HT1080 (cell line): ENCODE measurements at places on chromosomes 6 and 20.

DNA sequence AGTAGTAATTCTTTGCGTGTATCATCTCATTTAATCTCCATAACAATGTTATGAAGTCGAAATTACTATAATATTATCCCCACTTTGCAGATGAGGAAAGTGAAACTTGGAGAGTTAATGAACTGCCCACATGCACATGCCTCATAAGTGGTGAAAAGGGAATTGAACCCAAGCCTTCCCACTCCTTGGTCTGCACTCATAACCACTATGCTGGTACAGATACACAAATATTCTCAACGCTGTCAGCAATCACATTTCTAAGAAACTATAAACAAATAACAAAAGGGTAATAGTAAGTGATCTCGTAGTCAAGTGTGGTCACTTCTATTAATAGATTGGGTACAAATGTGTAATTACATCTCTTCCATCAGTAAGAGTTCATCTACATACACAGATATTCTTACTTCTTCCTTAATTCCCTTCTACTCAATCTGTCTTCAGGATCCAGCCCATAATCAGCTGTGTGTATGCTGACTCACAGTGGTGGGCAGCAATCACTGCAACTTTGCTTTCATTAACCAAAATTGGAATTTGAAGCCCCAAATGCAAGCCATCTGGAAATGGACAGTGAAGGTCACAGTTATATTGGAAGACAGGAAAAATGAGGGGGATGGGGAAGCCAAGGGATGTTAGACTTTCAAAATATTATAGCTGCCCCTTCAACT lies 6.6 kb downstream of the PRSS35 start:
- DNase-seq = peak; percentile 13

- no peak for DNase-seq
These were observed 15.4 kb upstream of the SLPI start for GRCh38 chr20:45269754-45270270.

DNA sequence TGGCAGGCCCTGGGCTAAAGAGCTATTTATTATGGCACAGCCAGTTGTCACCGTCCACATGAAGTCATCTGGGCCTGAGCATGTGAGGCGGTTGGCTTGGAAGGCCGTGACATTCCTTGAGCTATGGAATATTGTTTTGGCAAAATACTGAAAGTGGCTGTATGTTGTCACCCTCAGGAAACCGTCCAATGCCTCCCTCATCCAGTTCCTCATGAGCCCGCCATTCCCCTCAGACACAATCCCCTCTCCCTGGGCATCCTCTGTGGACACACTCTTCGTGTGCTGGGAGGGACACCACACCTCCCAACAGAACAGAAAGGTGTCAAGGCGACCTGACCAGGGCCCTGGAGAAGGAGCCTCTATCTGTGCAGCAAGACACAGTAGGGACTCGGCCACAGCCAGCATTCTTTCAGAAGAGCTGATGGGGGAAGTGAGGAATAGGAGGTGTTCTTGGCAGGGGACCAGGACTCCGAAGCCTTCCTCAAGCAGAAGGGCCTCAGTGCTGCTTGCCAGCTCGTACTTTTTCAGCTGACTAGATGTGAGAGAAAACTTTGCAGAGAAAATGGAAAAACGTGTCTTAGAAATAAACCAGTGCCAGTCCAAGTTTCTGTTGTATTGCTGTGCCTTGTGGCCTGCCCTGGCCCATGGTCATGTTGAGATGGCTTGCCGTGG lies 120.5 kb downstream of the SOD2 start:
- no peak for DNase-seq

- peak; percentile 36 for DNase-seq
These were observed 345.9 kb downstream of the CDH26 start for GRCh38 chr20:60304026-60304590.

- DNase-seq = peak; percentile 7
These were observed 25.5 kb downstream of the BANF2 start for GRCh38 chr20:17725094-17725835.

DNA sequence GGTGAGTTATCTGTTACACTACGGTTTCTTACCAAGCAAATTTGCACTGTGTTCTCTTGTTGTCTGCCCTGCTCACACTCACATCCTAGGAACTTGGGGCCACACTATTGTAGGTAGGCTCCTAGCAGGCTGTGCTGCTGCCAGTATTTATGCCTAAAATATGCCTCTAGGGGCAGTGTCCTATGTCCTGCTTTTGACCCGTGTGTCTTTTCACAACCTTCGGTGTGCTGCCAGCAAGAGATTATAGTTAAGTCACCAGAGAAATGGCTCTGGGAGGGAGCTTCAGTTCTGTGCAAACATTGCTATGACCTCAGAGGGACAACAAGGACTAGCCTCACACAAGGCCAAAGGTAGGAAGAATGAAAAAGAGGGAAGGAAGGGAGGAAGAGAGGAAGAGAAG lies 8.9 kb upstream of the TAAR5 start:
- DNase-seq = peak; percentile 22

DNA sequence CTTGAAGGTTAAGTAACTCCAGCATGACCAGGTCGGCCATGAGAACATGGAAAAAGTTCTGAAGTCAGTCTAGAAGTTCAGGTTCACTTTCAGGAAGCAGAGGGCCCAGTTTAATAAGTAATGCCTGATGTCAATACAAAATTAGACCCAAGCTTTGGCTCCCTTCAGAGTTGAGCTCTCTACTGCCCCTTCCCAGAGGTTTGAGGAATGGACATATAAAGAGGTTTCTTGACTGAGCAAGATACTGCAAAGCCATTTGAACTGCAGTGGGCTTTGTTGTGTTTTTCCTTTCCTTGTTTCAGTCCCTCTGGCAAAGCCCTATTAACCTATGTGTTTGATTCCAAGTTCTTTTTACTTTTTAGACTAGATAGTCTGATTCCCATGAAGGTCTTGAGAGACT lies 97.8 kb upstream of the PREP start:
- no peak for DNase-seq

DNA sequence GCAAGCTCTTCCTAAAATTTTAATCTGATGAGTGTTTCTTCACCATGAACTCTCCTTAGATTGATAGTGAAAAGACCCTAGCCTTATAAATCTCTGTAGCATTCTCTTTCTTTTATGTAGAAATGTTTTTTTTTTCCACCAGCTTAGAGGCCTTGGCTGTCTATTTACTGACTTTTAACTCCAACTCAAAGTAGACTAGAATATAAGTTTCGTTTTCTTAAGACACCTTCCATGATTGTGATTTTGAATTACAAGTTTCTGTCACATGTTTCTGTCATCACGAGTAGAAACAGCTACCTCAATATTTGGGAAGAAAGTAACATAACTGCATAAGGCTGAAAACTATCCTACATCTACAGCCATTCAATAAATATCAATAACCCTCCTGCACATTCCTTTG lies 17.8 kb downstream of the ADGRF4 start:
- no peak for DNase-seq

DNA sequence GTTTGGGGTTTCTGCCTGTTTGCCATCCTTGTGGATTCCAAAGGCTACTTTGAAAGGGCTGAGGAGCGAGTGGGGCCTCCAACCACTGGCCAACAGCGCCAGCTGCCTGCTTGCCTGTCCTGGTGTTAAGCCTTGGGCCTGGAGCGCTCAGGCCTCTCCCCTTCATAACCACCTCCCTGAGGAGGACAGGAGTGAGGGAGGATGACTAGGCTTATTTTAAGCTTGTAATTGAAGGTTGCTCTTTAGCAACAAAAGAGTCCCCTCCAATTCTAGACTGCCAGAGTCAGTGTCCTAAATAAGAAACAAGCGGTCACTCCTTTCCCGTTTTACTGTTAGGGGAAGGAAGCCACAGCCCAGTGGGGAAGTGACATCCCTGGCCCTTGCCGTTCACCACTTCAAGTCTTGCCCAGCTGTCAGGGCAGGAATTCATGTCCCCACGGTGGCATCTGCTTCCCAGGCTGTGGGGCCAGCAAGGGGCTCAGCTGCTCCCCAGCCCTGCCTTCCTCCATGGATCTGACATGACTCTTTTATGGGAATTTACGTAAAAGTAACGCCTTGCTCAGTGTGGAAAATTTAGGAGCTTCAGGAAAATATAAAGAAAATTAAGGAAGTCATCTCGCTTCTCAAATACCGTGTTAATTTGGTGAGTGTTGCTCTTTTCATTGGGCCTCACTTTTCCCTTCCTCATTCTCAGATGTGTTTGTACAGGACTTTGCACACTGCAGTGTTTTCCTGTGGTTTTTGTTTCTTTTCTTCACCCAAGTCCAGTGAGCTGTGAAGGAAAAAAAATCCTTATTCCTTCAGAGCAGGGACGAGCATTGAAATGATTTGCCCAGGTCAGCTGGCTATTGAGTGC lies 57.8 kb downstream of the SSR1 start:
- no peak for DNase-seq

GRCh38 chr6:6915813-6916547 lies 191.8 kb upstream of the RREB1 start:
- no peak for DNase-seq

DNA sequence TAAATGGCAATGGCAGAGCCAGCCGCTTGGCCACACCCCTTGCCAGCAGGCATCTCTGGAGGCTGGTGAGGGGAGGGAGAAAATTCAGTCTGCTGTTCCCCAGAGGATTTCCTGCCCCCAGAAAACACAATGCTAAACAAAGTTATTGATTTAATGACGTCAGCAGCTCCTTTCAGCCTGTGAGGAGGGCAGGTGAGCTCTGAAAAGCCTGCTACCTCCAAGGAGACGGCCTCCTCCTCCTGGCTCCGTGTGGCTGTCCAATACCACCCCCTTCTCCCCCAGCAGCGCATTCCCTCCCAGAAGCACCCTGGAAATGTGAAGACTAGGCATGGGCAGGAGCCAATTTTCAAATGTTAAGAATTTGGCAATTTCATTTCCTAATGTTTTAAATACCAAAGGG lies 393.1 kb downstream of the ZFAND3 start:
- DNase-seq = no peak

GRCh38 chr20:34965051-34965450 lies 9.4 kb downstream of the MYH7B start:
- no peak for DNase-seq

- no peak for DNase-seq
These were observed 29.7 kb upstream of the AFDN start for GRCh38 chr6:167797011-167797471.

DNA sequence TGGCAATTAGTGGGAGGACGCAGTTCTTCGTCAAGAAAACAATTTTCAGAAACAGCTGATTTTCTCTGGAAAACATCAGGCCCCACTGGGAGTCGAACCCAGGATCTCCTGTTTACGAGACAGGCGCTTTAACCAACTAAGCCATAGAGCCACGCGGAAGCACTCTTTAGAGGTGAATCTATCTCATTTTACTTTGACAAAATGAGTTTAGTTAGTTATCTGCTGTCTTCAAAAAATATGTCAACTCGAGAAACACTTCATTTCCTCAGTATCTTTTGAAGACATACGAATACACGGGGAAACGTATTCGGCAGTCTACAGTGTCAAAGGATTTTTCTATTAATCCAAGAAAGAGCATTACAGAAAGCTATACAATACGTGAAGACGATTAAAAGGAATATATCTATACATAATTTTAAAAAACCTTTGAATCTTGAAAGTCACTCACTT lies 26.7 kb downstream of the GPX6 start:
- peak; percentile 78 for DNase-seq

DNA sequence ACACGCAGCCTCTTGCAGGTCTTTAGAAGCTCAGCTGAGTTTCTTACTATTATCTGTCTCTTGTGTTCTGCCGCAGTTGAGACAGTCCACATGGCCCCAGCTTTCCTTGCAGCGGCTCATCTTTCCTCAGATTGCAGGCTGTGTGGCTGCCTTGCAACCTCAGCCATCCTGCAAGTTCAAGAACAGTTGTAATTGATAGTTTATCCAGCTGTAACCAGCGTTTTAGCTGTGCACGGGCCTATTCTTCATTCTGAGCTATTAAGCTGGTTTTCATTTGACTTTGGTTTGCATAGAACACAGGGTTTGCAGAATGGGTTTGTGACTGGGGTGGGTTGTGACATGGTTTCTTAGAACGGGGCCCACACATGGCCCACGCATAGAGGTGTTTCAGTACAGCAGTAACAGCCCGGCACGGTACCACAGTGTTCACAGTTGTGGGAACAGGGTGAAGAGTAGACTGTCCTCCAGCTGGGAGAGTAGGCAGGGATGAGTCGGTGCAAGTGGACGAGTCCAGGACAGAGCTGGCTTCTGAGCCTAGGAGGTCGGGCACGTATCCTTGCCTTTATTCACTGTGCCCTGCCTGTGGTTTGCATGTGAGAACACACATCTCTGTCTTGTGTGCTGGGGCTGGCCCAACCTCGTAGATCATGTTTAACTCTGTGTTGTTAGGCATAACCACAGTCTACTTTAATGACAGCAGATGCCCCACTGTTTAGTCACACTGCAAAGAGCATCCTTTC lies 89.2 kb downstream of the RPP40 start:
- peak; percentile 19 for DNase-seq

GRCh38 chr20:48047447-48047846 lies 262.2 kb upstream of the SULF2 start:
- DNase-seq = peak; percentile 6

DNA sequence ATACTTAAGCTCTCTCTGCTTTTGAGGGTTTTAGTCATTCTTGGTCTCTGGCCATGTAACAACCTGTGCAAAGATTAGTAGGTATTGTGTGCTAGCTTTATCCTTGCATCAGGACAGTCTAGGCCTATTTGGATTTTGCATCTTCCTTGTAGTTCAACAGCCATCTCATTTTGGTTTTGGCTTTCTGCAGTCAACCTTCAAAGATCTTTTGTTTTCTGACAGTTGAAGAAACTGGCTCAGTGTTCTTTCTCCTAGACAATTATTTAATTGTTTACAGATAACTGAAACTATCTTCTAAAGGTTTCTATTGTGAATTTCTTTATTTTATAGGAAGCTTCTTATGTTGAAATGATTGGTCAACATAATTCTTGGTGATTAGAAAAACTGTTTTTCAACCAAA lies 307.5 kb downstream of the CDKAL1 start:
- DNase-seq = no peak

DNA sequence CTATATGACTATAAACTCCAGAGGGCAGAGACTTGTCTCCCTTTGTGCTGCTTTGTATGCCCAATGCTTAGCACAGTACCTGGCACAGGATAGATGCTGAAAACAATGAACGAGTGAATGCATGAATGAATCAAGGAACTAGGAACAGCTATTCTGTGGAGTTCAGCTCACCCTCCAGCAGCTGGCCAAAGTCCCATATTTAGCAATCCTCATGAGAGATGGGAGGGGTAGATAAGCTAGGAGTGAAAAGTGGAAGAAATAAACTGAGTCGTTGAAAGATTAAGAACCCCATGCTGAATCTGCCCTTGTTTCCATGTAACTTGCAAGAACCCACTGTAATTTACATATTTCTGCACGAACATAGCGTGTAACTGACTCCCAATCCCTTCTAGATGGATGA lies 106.5 kb downstream of the MAFB start:
- no peak for DNase-seq

GRCh38 chr20:50188879-50189680 lies 1.6 kb upstream of the CEBPB start:
- DNase-seq = no peak

DNA sequence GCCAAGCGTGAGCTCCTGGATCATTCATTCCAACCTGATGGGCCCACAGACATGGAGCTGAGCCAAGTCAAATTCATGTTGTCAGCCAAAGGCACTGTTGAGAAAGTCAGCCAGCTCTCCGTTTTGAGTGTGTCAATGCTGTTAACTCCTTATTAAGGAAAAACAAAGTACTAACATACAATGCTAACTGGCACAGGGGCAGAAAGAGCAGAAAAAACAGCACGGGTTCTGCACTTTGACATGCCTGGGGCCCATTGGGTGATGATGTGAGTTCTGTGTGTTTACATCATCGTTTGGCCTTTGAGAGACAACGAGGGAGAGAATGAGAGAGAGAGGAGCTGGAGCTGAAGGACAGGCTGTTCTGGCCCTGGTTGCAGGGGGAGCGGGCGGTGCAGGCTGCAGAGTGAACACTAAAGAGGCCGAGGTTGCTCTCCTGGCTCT lies 85.9 kb downstream of the SMOC2 start:
- no peak for DNase-seq

- no peak for DNase-seq
These were observed 15.6 kb upstream of the NOL4L start for GRCh38 chr20:32600681-32601237.
